ENCODE measurements at places on chromosomes 12 and 14.

- DNase-seq: no peak
Observed at GRCh38 chr12:85829391-85829790, 6.8 kb downstream of the RASSF9 start.

GRCh38 chr14:38250331-38250730, 5.6 kb downstream of the CLEC14A start:
- no peak for DNase-seq

DNA sequence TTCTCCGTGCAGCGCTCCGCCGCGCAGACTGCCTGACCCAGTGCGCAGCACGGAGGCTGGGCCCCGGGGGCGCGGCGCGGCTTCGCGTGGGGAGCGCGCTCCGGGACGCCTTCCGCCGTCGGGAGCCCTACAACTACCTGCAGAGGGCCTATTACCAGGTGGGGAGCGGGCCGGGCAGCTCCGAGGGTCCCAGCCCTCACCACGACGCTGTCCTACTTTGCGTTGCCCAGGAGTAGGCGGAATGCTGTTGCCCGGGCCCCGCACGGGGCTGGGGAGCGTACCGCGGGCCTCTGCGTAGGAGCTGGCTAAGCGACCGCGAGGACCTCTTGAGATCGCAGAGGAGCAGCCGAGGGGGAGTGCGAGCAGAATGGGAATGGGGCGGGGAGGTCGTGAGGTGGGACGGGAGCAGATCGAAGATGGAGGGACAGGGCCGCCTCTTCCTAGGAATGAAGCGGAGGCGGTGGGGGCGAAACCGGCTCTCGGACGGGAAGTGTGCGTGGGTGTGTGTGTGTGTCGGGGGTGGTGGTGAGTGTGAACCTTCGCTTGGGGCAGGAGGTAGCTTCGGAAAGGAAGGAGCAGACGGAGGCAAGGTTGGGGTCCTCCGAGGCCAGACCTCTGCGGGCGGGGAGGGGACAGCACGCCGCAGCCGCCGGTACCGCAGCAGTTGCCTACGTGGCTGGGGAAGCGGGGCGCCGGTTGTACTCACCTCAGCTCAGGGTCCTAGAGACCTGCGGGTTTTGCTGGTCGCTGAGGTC, 751 bp downstream of the P3H3 start:
- DNase-seq: no peak

GRCh38 chr14:75905147-75905904, 76.5 kb downstream of the TGFB3 start:
- no peak for DNase-seq

DNA sequence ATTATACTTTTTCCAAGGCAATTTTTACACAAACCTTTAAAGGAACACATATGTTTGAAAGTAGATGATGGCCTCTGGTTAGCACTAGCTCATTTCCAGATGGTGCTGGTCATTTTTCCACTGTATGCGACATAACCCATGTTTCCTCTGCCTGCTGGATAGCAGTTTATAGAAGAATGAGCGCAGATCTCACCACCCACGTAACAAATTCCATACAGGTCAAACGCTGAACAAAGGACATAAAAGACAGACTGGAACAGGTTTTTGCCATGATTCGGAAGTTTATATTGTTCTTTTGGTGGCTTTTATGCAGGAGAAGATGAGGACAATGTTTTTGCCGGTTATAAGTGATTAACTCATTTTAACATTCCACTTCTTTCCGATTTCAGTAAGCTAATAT, 30.7 kb downstream of the PPP1R36 start:
- DNase-seq: no peak

GRCh38 chr12:77161944-77162343, 96.6 kb upstream of the E2F7 start:
- DNase-seq: no peak

DNA sequence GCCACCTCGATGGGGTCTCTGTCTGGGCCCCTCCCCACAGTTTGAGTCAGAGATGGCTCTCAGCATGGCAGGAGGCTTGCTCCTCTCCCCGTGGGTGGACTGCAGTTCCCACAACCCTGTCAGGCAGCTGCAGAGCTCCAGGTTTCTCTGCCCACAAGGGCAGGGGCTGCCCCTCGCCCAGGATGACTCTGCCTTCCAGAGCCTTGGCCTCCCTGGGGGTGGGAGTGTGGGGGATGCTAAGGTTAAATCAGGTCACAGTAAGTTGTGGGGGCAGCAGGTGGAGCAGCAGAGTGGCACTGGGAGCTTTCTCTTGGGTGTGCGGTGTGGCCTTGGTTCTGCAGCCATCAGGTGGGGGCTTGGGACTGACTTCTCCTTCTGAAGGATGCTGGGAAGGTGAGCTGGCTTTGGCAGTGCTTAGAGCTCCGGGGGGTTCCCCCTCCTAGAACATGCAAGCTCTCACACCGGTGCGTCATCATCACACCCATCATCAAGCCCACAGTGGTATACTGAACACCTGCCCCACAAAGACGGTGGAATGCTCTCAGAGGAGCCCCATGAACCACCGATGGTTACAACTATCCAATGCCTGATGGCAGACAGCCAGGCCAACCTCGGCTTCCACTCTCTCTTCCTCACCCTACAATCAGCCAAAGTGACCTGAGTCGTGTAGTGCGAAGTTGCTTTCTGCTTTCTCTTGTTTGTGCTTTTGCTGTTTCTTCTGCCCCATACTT, 39.7 kb downstream of the ERH start:
- DNase-seq: no peak

DNA sequence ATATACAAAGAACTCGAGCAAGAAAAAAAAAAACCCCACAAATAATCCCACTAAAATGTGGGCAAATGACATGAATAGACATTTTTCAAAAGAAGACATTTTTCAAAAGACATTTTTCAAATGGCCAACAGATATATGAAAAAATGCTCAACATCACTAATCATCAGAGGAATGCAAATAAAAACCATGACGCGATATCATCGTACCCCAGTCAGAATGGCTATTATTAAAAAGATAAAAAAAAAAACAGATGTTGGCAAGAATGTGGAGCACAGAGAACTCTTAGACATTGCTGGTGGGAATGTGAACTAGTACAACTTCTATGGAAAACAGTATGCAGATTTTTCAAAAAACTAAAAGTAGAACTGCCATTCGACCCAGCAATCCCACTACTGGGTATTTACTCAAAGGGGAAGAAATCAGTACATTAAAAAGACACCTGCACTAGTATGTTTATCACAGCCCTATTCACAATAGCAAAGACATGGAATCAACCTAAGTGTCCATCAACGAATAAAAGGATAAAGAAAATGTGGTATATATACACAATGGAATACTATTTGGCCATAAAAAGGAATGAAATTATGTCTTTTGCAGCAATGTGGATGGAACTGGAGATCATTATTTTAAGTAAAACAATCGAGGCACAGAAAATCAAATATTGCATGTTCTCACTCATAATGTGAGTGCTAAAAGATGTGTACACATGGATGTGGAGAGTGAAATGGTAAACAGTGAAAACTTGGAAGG, 16.3 kb downstream of the ZBTB39 start:
- DNase-seq: no peak

GRCh38 chr14:81537193-81537592, 3.5 kb upstream of the SEL1L start:
- DNase-seq: no peak

- no peak for DNase-seq
Observed at GRCh38 chr14:48738186-48738925, 847.8 kb downstream of the RPS29 start.
